ENCODE measurements at places on chromosomes 11 and 22.
A peak's percentile ranks its signal among the peaks of the same experiment; 100 is the strongest.

- DNase-seq, result no peak
Observed at GRCh38 chr11:44602891-44603310, 37.4 kb downstream of the CD82 start.

DNA sequence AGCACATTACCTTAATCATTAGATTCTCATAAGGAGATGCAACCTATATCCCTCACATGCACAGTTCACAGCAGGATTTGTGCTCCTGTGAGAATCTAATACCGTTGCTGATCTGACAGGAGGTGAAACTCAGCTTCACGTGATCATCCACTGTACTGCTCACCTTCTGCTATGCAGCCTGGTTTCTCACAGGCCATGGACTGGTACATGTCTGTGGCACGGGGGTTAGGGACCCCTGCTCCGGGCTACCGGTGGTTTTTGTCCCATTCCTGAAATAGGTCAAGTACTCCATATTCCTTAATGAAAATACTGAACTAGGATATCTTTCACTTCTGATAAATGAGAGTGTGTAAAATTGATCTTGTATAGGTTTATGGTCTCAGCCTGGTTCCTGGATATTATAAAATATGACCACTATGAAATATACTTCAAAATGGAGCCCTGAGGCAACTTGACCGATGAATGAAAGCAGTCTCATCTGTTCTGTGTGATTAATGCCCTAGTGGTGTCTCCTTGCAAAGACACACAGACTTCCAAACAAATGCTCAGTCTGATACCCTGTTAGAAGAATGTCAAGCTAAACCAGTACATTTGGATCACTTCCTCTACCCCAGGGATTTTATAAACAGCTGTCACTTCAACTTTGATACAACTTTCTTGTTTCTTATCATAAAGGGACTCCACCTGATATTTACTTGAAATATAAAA lies 492.9 kb upstream of the ANO3 start:
- DNase-seq, result no peak

DNA sequence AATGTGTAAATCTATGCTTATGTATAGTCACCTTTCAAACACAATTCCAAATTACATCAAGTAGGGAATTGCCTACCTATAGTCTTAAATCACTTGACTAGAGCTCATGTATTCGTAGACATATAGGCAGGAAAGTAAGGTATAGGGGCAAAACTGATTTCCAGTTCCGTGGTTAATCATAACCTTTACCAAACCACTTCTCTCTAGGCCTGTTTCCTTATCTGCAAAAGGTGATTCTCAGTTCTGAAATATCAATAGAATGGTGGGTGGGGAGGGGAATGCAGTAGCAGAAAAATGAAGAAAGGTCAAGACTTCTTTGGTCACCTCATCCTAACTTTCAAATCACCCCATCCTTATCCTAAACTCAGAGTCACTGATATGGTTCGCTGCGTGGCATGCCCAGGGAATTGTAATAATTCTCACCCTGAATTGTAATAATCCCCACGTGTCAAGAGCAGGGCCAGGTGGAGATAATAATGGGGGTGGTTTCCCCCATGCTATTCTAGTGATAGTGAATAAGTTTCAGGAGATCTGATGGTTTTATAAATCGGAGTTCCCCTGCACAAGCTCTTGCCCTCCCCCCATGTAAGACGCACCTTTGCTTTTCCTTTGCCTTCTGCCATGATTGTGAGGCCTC lies 1.9 kb upstream of the ANO5 start:
- DNase-seq, result no peak

GRCh38 chr11:6855971-6856541 lies 6.8 kb upstream of the OR10A2 start:
- peak; percentile 2 for DNase-seq

GRCh38 chr22:37162221-37163095 lies 12.7 kb upstream of the IL2RB start:
- DNase-seq, result no peak

DNA sequence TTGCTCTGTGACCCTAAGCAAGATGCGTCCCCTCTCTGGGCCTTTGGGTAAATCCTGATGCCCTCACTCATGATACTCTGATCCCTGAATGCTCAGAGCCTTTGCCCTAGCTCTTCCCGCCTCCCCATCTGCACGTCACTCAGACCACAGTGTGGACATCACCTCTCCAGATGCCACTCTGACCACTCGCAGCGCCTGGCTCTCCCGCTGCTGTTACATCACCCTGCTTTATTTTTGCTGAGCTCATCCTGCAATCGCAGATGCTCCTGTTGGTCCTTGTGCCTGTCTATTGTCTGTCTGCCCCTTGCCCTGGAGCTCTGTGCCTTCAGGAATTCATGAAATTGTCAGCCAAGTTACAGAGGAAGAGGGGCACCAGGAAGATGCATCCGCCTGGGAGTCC lies 5.5 kb downstream of the OSM start:
- DNase-seq, result no peak

DNA sequence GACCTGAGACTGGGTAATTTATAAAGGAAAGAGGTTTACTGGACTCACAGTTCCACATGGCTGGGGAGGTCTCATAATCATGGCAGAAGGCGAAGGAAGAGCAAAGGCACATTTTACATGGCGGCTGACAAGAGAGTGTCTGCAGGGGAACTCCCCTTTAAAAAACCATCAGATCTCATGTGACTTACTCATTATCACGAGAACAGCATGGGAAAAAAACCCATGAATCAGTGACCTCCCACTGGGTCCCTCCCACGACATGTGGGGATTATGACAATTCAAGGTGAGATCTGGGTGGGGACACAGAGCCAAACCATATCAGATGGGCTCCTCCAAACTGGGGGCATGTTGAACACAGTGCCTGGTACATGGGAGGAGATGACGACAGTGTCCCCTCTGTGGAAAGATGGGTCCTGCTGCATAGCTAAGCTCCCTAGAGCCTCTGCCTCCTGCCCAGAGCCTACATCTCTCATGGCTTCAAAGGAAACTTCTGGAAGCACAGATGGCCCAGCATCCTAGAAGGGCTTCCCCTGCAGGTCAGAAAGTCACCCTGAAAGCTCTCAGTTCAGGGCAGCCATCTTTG lies 46.1 kb downstream of the MYEOV start:
- DNase-seq, result no peak

DNA sequence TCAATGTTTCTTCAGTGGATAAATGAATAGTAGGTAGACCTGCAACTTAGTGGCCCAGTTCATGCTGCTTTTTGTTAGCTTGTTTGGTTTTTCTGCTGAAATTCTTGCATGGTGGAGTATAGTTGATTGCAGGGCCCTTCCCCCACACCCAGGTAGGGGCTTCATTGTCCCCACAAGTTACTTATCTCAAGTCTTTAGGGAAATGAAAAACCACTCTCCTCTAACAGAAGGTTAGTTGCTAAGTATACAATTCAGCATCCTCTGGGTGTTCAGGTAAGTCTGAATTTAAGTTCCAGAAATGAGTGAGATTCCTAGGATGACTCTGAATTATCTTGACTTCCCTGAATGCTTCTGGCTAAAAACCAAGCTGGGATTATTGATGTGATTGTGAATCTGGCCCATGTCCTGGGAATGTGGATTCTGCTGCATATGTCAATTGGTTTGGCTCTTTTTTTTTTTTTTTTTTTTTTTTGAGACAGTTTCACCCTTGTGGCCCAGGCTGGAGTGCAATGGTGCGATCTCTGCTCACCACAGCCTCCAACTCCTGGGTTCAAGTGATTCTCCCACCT lies 40.3 kb downstream of the BCL2L13 start:
- DNase-seq, result no peak

- no peak for DNase-seq
Observed at GRCh38 chr11:20134991-20135736, 25.1 kb downstream of the DBX1 start.

- DNase-seq, result no peak
Observed at GRCh38 chr11:373716-374551, 4.6 kb downstream of the B4GALNT4 start.

- DNase-seq, result no peak
Observed at GRCh38 chr11:124618863-124619262, 3.8 kb upstream of the TBRG1 start.

DNA sequence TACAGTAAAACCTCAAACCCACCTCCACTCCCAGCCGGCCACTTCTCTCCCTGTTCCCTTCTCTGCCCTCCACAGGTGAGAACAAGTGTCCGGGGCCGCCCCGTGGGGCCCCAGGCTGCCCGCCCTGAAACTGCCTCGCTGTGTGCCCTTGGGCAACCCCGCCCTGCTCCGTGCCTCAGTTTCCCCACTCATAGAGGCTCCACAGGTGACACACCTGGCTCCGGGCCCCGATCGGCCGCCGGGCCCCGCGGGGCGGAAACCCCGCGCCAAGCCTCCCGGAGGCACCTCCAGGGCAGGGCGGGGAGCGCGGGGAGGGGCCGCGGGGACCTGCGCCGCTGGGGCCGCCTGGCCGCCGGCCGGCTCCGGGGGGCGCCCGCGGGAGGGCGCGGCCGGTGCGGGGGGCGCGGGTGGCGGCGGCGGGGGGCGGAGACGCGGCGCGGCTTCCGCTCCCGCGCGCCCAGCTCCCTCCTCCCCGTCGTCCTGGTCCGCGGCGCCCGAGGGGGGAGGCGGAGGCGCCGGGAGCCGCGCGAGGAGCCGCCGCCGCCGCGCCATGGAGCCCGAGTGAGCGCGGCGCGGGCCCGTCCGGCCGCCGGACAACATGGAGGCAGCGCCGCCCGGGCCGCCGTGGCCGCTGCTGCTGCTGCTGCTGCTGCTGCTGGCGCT lies at the start of gene LRP5:
Gene LRP5, plus strand, starts transcription at position 475 of the 663 bp plus-strand sequence. Its CDS starts 124 bp downstream, at position 599.
- DNase-seq, result no peak

- DNase-seq, result peak; percentile 92
Observed at GRCh38 chr11:128522055-128522942, 65.1 kb downstream of the ETS1 start.

DNA sequence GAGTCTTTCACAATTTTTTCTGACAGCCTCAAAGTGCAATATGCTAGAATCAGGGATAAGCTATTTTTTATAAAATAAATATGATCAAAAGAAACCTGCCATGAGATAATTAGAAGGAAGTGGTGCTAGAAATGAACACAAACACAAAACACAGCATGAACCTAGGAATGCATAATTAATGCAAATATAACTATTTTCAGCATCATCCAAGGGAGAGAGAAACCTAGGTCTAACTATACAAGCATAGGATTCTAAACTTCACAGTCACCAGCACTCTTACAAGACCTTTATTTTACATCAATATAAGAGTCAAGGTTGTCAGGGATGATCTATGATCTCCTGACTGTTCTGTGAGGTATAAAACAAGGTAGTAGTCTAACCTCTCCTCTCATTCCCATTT lies 29.2 kb downstream of the TTC28 start:
- no peak for DNase-seq

DNA sequence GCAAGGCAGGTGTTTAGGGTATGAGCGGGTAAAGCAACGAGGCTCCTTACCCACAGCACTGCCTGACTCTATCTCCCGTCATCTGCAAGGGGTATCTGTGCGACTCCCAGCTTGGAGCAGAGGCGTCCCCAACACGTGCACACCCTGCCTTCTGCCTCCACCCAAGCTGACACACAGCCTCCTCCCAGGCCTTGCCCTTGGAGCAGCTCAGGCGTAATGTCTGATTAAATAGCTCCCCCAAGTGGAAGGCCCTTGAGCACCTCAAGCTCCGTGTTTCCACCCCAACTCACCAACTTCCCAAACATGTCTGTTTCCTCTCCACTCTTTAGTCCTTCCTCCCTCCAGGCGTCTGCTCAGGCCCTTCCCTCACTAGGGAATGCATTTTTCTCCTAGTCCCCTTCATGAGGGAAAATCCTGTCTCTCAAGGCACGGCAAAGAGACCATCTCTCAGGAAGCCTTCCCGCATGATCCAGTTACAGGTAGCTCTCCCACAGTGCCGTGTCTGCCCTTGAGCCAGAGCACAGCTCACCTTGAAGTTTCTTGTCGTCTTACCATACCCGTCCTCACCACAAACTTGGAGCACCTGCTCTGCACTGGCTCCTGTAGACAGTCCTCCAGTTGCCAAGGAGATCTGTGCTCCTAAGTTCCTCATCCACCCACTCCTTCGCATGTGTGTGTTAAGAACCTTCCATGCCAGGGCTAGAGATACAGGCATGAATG lies 15.8 kb downstream of the CYB5R2 start:
- DNase-seq, result no peak

DNA sequence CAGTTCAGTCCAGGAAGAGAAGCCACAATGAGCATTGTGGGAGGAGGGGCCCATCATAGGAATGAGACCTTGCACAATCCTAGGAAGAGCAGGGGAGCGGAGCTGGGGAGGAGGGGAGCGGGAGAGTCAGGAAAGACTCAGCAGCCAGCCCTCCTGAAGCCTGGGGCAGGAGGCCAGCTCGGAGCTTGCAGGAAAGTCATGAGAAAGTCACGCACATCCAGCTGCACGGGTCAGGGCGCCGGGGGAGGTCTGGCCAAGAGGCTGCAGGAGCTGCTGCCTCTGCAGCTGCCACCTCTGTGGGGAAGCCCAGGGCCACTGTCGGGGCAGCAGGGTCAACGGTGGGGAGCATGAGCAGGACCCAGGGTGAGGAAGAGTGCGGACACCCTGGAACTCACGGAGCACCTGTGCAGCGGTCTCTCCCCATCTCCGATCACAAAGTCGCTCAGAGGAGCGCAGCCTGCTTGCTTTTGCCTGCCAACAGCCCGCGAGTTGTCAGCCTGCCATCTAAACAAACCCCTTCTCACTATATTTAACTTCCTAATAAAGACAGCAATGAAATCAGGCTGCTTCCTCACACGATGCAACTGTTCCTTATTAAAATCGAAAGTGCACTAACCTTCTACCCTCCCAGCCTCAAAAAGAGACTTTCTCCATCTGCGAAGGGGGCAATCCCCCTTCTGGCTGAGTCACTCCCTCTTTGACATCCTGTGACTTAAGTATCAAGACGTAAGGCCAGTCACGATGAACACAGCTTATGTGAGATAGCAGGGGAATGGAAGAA lies 52.9 kb upstream of the RTL6 start:
- no peak for DNase-seq

GRCh38 chr11:15118431-15118830 lies 3.7 kb downstream of the INSC start:
- no peak for DNase-seq

GRCh38 chr22:38243007-38243765 lies 29.6 kb downstream of the TMEM184B start:
- peak; percentile 50 for DNase-seq

GRCh38 chr11:2725368-2726300 lies 25.8 kb upstream of the KCNQ1OT1 start:
- peak; percentile 68 for DNase-seq

GRCh38 chr11:131658414-131658813 lies 288.0 kb downstream of the NTM start:
- no peak for DNase-seq

- DNase-seq, result no peak
Observed at GRCh38 chr11:12629601-12630313, 44.5 kb upstream of the TEAD1 start.

- DNase-seq, result no peak
Observed at GRCh38 chr11:67366546-67366945, 6.9 kb downstream of the CLCF1 start.

GRCh38 chr22:36822581-36822980 lies 5.7 kb upstream of the PVALB start:
- DNase-seq, result no peak

- DNase-seq, result no peak
Observed at GRCh38 chr11:38345286-38345685, 1747.2 kb upstream of the RAG2 start.

- DNase-seq, result no peak
Observed at GRCh38 chr11:30735946-30736345, 149.8 kb upstream of the MPPED2 start.

Data from renal cortex interstitium (tissue), 15 donors.